Substantia nigra (tissue), 51 donors: ENCODE measurements at places on chromosomes 2 and 18.

DNA sequence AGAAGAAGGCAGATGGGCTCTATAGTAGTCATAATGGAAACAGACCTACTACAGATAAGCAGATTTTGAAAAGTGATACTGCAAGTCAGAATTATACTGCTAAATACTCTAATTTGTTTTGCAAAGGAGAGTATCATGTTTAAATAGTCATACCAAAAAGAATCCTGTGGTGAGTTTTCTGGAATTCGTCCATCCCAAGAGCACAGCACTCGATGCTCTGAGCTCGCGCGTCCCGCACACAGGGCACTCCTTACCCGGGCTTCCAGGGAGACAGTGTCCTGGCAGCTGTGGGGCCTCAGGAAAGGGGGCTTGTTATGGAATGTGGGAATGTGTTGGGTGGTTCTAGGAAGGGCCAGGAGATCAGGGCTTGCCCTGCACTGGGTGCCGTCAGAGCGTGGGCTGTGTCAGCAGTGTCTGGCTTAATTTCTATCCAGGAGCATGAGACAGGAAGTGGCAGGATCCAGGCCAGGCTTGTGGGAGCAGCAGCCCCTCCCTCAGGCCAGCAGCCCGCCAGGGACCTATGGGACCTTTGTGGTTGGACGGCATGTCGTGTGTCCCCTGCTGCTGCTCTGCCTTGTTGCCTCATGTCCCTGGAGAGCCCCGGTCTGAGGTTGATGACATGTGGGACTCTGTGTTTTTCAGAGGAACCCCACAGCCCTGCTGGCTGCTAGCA lies 193.2 kb upstream of the TPO start:
- DNase-seq, result no peak

DNA sequence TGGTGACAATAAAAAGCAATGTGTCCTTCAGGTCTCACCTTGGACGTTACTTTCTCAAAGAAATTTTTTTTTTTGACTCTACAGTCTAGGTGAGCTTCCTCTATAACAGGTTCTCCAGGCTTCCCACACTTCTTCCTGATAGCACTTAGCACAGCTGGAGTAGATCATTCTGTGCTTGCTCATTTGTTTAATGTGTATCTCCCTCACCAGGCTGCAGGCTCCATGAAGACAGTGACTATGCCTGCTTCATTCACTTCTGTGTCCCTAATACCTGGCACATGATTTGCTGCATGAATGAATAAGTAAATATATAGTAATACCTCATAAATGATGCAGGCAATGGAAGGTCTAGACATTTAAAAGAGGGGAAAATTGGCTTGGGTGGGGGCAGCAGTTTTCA lies 109.9 kb upstream of the CD302 start:
- DNase-seq, result no peak

GRCh38 chr2:157061799-157062198 lies 195.7 kb upstream of the GALNT5 start:
- DNase-seq, result no peak

- DNase-seq, result no peak
Observed at GRCh38 chr18:63440881-63441280, 18.6 kb upstream of the VPS4B start.

GRCh38 chr2:233707940-233708644 lies 4.6 kb upstream of the UGT1A5 start:
- DNase-seq, result no peak

DNA sequence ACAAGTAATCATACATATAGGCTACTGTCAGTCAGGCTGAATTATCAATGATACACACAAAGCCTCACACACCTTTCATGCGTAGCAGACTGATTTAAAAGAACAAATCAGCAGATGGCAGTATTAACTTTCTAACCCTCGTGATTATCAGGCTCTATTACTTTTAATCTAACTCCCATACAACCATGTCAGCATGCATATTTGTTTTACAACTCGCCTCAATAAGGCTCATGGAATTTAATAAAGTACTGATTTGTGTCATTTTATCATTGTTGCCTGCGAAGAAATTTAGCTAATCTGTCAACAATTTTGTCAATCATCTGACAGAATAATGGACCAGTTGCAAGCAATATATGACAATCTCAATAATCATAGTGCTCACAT lies 82.8 kb downstream of the SLC25A12 start:
- no peak for DNase-seq

GRCh38 chr18:74635224-74635975 lies 37.7 kb downstream of the ZNF407 start:
- DNase-seq, result no peak

GRCh38 chr18:31497404-31497835 lies 557 bp upstream of the DSG2 start:
- DNase-seq, result no peak

DNA sequence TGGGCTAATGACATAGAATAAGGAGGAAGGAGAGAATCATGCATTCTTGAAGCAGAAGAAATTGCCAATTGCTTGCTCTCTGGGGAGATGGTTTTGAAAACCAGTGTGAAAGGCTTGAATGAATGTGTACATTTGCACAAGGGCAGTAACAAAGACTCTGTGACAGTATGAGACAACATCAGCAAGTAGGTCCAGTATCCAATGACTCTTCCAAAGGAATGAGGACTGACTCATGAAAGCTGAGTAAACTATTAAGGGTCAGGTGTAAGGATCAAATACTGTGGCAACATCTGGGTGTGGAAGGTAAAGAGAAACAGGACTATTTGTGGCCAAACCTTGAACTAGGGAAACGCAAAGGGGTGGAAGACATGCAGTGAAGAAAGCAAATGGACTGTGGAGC lies 886.0 kb upstream of the CHAC2 start:
- no peak for DNase-seq

- no peak for DNase-seq
Observed at GRCh38 chr2:218832081-218832480, 478 bp upstream of the PRKAG3 start.

DNA sequence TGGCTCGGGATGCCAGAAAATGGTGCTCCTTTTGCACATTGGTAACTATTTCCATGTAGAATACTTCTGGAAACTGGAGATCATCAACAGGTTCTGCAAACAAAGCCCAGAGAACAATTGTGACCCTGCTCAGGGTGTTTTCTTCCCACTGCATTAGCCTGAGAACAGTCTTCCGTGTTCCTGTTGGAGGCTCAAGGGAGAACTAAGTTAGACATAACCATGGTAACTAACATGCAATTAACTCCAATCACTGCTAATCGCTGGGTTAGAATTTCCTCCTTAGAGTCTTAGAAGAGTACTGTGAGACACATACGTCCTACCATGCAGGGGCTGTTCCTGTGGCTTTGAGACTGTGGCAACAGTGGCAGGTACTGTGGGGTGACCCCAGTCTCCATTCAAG lies 36.0 kb upstream of the PDIA6 start:
- no peak for DNase-seq

GRCh38 chr18:69885355-69885754 lies 62.3 kb downstream of the CD226 start:
- no peak for DNase-seq

DNA sequence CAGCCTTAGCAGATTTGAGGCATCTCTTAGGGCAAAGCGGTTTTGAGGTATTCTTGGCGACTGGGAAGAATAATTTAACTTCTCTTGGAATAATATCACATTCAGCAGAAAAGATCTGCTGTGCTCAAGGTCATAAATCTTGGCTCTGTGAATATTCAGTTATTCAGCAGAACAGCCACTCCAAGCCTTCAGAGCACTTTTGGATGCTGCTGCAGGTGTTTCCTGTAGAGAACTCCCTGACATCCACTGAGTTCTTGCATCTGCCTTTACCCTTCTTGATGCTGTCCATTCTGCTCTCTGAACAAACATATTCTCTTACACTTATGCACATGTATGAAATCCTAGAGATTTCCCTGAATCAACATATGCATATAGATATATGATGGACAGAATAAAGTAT lies 390.3 kb downstream of the NRXN1 start:
- DNase-seq, result no peak

GRCh38 chr18:78995740-78996395 lies 16.2 kb downstream of the SALL3 start:
- no peak for DNase-seq

DNA sequence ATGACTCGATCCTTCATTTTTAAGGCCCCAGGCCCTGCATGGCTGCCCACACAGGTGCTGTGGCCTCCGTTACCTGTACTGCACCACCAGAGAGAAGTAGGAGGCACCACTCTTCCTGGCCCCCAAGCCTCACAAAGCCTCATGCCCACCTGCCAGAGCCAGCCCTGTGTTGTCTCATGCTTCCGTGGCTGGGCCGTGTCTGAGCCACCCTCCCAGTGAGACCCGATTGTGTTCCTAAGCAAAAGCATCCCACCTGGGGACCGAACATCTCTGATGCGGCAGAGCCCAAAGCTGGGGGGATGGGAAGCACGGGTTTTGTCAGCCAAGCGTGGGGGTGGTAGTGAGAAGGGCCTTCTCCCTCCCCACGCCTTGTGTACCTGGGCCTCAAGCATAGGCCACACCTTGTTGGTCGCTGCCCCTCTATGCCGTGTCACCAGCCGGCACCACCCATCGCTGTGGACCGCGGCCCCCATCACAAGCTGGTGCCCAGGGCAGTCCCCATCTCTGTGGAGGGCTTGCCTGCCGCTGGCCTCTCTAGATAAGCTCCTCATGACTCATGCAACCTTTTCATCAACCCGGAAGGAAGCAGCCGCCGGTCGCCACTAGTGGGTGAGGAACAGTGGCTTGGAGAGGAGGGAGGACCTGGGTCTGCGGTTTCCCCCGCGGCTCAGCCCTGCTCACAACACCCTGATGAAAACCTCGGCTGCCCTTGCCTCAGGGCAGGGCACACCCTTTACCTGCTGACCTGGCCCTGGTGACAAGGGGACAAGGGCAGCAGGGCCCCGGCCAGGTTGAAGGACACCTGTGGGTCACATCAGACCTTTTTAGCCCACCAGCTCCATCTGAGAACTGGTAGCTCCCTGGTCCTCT lies 2.7 kb upstream of the RNPEPL1 start:
- no peak for DNase-seq

- DNase-seq, result no peak
Observed at GRCh38 chr18:44079606-44080005, 601.1 kb upstream of the SETBP1 start.

DNA sequence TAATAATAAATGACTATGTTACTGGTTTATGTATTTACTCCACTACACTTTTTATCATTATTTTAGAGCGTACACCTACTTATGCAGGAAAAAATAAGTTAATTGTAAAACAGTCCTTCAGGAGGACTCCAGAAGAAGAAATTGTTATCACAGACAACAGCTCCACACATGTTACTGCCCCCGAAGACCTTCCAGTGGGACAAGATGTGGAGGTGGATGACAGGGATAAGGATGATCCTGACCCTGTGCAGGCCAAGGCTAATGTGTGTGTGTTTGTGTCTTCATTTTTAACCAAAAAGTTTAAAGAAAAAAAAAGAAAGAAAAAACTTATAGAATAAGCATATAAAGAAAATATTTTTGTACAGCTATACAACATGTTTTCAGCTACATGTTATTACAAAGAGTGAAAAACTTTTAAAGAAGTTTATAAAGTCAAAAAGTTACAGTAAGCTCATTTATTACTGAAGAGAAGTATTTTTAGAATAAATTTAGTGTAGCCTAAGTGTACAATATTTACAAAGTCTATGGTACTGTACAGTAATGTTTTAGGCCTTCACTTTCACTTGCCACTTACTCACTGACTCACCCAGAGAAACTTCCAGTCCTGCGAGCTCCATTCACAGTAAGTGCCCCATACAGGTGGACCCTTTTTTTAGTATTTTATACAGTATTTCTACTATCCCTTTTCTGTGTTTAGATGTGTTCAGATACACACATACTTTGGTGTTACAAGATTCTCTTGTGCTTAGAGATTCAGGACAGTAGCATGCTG lies 7.5 kb downstream of the TGFBRAP1 start:
- DNase-seq, result no peak

DNA sequence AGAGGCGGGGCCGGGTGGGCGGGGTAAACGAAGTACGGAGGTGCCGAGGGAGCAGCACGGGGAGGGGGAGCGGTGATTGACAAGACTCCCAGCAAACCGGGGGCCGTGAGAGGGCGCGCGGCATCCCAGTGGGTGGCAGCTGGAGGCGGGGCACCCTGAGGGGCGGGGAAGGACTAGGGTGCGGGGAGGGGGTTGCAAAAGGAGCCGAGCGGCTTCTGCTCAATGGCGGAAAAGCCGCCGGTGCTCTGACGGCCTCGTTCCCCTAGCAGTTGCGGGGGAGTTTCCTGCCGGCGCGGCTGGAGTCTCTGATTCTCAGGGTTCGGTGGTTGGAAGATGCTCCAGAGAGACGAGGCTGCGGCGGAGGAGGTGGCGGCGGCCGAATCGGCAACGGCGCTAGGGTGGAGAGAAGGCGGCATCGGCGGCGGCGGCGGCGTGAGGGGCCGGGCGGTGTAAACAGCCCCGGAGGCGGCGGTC lies at the start of gene PPM1B:
Gene PPM1B, plus strand, starts transcription at position 195 of the 474 bp plus-strand sequence. CDS start 32,325 bp downstream, outside the sequence.
- DNase-seq, result peak; percentile 100

DNA sequence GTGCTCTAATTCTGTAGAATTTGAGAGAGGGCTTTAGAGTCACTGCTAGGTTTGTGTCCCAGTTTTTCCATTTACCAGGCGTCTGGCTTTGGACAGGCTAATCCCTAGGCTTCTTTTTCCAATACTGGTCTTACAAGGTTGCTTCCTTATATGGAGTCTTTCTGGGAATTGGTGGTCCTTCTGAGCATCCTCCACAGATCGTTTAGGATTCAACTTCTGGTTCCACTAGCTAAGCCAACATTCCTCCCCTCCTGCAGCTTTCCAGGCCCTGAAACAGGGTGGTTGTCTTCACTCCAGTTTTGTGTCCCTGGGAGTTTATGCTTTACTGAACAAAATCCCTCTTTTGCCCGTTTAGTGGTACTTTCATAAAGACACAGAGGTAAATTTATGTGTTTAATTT lies 170.6 kb downstream of the CERS6 start:
- no peak for DNase-seq

DNA sequence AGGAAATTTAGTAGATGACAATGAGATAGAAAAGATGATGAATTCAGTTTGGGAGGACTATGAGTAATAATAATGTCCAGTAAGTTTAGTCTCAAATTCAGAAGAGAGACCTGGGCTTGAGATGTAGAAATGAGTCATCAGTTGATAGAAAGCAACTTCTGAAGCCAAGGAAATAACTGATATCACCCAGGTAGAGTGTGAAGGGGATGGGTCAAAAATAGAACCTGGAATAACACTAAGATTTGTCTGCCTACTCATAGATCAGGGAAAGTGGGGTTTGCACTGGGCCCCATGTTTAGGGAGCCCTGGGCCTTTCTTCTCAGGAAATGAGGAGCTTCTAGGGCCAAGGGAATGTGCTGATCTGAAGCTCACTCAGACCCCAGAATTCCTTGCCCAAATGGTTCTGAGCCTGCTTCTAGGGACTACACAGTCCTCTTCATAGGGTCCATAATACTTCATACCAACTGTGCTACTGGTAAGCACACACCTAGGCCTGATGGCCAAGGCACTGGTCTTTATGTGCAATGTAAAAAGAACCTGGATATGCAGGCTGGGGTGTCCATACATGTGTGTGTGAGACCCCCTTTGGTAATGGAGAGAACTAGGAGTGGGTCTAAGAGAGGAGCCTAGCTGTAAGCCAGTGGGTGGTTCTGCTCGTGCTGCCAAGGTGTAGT lies 141.2 kb downstream of the IKZF2 start:
- DNase-seq, result no peak

- DNase-seq, result no peak
Observed at GRCh38 chr2:196214156-196214555, 42.8 kb upstream of the STK17B start.

GRCh38 chr18:75344161-75344560 lies 83.3 kb downstream of the SMIM21 start:
- DNase-seq, result no peak

- DNase-seq, result no peak
Observed at GRCh38 chr2:219109471-219109870, 48.8 kb upstream of the IHH start.
